ENCODE measurements at places on chromosomes 6 and 20. TPM values are rescaled to one million over a fixed set of nuclear protein-coding genes. Genes with fewer than 3 reads are reported as not detected.

Gene SLA2
- not detected for total RNA-seq

Gene HNF4A
- total RNA-seq, result 88.0 TPM

Gene MRPS18B
- 40.1 TPM for total RNA-seq

DNA sequence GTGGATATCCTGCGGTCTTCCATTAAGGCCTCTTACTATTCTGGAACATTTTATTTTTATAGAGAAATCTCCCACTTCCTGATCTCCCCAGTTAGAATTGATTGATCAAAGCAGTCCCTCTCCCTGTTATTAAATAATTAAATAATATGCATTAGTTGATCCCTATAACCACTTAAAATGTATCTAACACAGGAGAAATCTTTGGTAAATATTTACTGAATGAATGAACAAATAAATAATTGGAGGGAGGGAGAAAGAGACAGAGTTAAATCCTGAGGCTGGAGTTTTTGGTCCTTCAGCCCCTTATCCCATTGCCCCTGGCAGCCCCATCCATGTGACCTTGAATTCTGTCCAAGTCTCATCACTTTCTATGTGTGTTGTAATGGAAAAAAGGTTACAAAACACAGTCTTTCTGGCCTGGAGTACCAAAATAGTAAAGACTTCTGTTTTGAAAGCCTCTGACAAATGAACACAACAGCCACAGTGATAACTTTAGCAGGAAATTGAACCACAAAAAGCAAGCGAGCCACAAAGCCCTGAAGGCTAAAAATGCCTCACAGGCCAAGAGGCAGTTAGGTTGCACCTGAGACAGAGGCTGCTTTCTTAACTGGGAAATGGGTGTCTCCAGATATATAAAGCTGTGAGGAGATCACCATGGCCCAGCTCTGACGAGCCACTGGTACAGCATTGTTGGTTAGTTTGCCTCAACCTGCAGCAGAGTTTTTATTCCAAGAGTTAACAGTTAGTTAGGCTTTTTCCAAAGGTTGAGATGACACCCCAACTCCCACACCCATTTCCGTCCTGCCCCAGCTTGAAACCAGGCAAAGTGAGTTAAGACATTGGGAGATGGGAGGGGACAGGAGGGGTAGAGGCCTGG, 11.3 kb downstream of the NT5E start:
- H3K27me3 ChIP-seq, result no peaks in the 10 kb centered on the region
- no peak overlapping the region for H3K4me3 ChIP-seq
- no peaks in the 10 kb centered on the region for H3K36me3 ChIP-seq
- H3K27ac ChIP-seq, result no peak overlapping the region
- DNase-seq, result no peak
- no peaks in the 10 kb centered on the region for H3K4me1 ChIP-seq

DNA sequence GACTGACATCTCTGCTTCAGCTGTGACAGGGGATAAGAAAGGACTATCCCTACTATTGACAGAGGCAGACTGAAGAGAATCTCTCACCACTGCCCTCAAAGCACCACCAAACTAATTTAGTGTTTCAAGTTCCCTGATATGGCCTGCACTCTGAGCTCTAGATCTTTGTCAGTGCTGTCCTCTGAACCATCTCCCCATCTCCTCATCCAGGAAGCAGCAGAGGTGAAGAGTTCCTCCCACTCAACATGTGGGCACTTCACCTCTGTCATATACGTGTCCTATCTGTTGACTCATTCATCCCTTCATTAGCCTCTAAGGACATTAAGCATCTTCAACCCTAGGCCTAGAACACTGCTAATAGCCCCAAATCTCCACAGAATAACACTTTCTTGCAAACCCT, 14.1 kb downstream of the FAM210B start:
- H3K27me3 ChIP-seq, result no peaks in the 10 kb centered on the region
- no peak for DNase-seq
- H3K4me1 ChIP-seq, result no peaks in the 10 kb centered on the region
- H3K4me3 ChIP-seq, result no peak overlapping the region

DNA sequence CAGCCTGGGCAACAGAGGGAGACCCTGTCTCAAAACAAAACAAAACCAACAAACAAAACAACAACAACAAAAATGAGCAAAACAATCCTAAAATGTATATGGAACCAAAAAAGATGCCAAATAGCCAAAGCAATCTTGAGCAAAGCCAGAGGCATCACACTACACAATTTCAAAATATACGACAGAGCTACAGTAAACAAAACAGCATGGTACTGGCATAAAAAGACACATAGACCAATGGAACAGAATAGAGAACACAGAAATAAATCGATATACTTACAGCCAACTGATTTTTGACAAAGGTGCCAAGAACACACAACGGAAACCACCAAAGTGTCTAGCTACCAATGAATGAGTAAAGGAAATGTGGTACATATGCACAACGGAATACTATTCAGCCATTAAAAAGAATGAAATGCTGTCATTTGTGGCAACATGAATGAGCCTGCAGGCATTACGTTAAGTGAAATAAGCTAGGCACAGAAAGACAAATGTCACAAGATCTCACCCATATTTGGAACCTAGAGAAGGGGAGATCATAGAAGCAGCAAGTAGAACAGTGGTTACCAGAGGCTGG, 16.4 kb downstream of the PXDC1 start:
- H3K27me3 ChIP-seq, result no peaks in the 10 kb centered on the region
- no peak overlapping the region for H3K4me3 ChIP-seq

DNA sequence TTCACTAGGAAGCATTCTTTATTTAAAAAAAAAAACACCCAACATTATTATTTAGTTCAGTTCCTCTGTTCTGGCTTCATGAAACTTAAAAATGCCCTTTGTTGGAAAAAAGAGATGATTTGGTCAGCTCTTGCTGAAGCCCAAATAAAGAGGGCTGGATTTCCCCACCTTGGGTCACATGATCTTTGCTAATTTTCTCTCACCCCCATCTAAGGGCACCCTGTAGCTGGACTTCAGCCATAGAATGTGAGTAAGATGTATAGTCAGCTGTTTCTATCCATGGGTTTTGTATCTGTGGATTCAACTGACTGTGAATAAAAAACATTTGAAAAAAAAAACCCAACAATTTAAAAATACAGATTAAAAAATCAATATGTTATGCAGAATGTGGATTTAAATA, 213.9 kb upstream of the SULF2 start:
- DNase-seq, result no peak
- H3K27me3 ChIP-seq, result no peaks in the 10 kb centered on the region
- H3K27ac ChIP-seq, result no peak overlapping the region
- H3K4me1 ChIP-seq, result no peaks in the 10 kb centered on the region
- H3K4me3 ChIP-seq, result no peak overlapping the region

GRCh38 chr20:10448270-10449156, 13.4 kb downstream of the SLX4IP start:
- no peak for DNase-seq
- no peaks in the 10 kb centered on the region for H3K4me1 ChIP-seq
- H3K27ac ChIP-seq, result no peak overlapping the region
- H3K27me3 ChIP-seq, result no peaks in the 10 kb centered on the region
- H3K36me3 ChIP-seq, result no peaks in the 10 kb centered on the region
- H3K4me3 ChIP-seq, result no peak overlapping the region

- peaks cover 43% of the 10 kb centered on the region for H3K27me3 ChIP-seq
- H3K36me3 ChIP-seq, result no peaks in the 10 kb centered on the region
- H3K27ac ChIP-seq, result no peak overlapping the region
- no peak overlapping the region for H3K4me3 ChIP-seq
- DNase-seq, result peak; percentile 69
These were observed 42.8 kb downstream of the HLA-DPB1 start for GRCh38 chr6:33118525-33119123.

GRCh38 chr20:23021951-23022350, 13.2 kb upstream of the SSTR4 start:
- H3K36me3 ChIP-seq, result no peaks in the 10 kb centered on the region
- DNase-seq, result no peak
- peaks cover 9% of the 10 kb centered on the region for H3K4me1 ChIP-seq

DNA sequence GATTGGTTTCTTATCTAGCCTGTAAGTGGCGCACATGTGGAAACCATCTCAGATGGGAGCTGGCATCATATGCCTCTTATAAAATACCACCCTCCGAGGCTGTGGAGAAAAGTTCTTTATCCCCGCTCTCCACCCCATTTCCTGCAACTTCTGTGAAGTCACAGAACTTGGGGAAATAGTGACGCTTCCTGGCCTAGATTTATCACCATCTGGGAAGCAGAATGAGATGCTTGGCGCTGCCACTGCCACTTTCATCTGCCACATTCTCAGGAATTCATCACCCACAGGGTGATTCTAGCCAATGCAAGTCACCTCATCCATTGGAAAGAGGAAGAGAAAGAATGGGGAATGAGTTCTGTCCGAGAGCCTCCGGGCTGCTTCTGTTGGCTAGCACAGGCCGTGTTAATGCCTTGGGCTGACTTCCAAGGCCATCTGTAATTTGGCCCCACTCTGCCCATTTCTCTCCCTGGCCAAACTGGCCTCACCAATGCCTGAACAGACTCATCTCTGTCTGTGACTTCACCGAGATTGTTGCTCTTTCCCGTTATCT, 148.8 kb upstream of the SOX4 start:
- H3K27me3 ChIP-seq, result no peaks in the 10 kb centered on the region
- H3K36me3 ChIP-seq, result no peaks in the 10 kb centered on the region
- H3K4me3 ChIP-seq, result no peak overlapping the region
- H3K27ac ChIP-seq, result no peak overlapping the region

GRCh38 chr6:5132731-5133130, 47.6 kb downstream of the PPP1R3G start:
- H3K4me1 ChIP-seq, result no peaks in the 10 kb centered on the region
- no peaks in the 10 kb centered on the region for H3K27me3 ChIP-seq
- peak; percentile 23 for DNase-seq
- H3K36me3 ChIP-seq, result no peaks in the 10 kb centered on the region
- H3K27ac ChIP-seq, result peak overlapping the region; percentile 22

GRCh38 chr20:32909896-32910571, 51.3 kb downstream of the EFCAB8 start:
- H3K27ac ChIP-seq, result no peak overlapping the region
- no peak for DNase-seq
- H3K36me3 ChIP-seq, result no peaks in the 10 kb centered on the region
- H3K4me1 ChIP-seq, result no peaks in the 10 kb centered on the region
- no peaks in the 10 kb centered on the region for H3K27me3 ChIP-seq
- no peak overlapping the region for H3K4me3 ChIP-seq

- peak; percentile 57 for DNase-seq
- H3K27me3 ChIP-seq, result no peaks in the 10 kb centered on the region
- no peaks in the 10 kb centered on the region for H3K36me3 ChIP-seq
- no peak overlapping the region for H3K4me3 ChIP-seq
- H3K4me1 ChIP-seq, result peaks cover 34% of the 10 kb centered on the region
These were observed 48.6 kb downstream of the TPD52L1 start for GRCh38 chr6:125201961-125202729.

DNA sequence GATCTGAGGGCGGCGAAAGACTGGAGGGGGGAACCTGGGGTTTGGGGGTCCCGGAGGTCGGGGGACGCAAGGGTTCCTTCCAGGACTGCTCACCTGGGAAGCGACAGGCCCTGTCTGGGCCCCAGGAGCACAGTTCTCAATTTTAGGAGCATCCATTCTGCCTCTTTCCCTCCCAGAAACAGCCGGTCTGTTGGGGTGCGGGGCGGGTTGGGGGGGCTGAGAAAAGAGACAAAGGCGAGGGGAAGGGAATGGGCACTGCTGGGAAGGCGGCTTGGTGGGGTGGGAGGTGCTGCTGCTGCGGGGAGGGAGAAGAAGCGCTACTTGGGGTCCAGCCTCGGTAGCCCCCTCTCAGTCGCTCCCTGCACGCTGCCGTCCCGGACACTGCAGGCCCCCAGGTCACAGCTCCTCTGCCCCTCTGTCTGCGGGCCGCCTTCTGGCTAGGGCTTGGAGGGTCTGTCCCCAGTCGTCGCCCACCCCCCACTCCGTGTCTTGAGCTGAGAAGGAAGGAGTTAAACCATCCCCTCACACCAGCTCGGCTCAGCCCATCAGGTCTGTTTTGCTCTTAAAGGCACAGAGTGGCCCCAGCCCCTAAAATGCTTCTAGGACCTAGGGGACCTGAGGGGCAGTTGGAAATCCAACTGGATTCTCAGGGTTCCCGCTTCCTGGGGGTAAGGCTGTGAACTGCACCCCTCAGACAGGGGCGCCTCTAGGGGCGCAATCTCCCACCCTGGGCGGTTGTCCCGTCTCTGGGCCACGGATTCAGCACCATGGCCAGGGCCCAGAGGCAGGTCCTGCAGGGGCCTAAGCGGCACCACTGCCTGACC, 690 bp downstream of the GDAP1L1 start:
- H3K27ac ChIP-seq, result no peak overlapping the region
- H3K36me3 ChIP-seq, result no peaks in the 10 kb centered on the region
- H3K4me3 ChIP-seq, result no peak overlapping the region
- DNase-seq, result peak; percentile 78
- H3K4me1 ChIP-seq, result peaks cover 7% of the 10 kb centered on the region

DNA sequence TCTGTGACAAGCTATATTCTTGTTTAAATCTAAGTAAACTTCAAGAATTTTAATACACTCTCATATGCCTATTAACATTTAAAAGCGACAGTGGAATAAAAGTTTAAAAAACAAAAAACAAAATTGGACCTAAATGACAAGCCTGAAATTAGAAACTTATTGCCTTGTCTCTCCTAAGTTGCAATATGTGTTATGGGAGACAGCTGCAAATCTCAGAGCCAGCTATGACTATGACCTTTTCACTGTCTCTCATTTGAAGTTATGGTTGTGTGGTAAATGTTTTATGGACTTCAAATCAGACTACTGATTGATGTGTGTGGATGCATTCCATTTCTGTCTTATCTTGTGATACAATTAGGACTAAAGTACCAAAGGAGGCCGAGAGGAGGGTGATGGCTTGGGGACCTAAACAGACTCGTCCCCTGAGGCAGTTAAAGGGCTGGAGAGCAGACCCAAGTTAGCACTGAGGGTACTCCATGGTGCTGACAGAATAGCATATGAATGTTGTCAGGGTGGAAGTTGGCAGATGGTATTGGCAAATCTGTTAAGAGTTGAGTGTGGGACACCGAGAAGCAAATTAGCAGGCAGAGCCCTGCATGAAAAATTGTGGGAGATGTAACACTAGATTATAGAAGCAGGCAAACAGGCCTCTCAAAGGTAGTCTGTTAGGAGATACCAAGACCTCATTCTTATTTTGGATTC, 930.1 kb upstream of the MAN1A1 start:
- no peak overlapping the region for H3K4me3 ChIP-seq
- H3K36me3 ChIP-seq, result no peaks in the 10 kb centered on the region
- H3K27me3 ChIP-seq, result no peaks in the 10 kb centered on the region
- no peak for DNase-seq

DNA sequence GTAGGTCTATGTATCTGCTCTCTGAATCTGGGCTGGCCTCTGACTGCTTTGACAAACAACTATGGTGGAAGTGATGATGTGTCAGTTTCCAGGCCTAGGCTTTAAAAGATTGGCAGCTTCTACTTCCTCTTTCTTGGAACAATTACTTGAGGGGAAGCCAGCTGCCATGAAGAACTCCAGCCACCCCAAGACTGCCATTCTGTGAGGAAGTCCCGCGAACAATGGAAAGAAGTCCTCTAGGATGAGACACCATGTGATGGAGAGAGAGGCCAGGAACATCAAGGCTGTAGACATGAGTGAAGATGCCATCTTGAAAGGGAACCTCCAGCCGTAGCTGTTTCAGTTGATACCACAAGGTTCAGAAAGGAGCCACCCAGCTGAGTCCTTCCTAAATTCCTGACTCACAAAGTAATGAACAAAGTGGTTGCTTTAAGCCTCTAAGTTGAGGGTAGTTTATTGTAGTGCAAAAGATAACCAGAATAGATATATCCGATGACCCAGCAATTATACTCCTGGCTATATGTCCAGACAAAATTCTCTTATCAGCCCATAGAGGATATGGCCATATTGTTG, 15.3 kb upstream of the TCF15 start:
- DNase-seq, result no peak
- H3K4me1 ChIP-seq, result no peaks in the 10 kb centered on the region
- H3K4me3 ChIP-seq, result no peak overlapping the region
- H3K36me3 ChIP-seq, result no peaks in the 10 kb centered on the region

Data from hepatocyte (in vitro differentiated cells).